Body of pancreas (tissue), 4 donors: ENCODE measurements at places on chromosomes 7 and 10. TPM values are rescaled to one million over a fixed set of nuclear protein-coding genes. Genes with fewer than 3 reads are reported as not detected.

CPED1 gene
- 5.3 TPM for total RNA-seq

DNA sequence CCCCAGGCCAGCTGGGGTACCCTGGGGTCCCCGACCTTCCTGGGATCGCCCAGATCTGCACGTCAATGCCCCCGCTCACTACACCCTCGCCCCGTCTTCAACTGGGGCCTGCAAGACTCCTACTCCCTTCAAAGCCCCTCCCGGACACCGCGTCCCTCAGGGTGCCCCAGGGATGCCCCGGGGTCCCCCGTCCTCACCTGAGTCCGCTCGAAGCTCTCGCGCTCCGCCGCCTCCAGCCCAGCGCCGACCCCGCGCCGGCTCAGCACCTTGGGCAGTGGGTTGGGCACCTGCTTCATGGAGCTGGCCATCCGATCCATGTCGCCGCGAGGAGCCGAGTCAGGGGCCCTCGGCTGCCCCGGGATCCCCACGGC is at the start of gene HIP1:
HIP1 (minus strand) TSS at position 338 of the 371 bp plus-strand sequence; CDS start at position 317, 21 bp downstream.
- DNase-seq = no peak

DNA sequence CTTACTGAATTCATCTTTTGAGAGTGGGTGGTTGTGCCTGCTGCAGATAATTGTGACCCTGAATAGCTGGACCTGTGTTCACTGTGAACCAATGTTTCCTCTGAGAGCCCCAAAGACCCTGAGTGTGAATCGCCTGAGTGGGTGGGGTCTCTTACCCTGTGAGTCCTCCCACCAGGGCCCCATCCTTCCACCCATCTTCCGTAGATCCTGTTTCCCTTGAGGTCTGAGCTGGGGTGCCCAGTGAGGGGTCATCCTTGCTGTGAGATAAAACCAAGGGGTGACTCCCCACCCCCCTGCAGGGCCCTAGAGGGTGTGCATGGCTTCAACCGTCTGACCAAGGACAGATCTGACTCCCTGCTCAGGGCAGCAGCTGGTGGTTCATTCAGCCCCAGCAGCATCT is 78.0 kb upstream of the ZNF479 start:
- no peak for DNase-seq

DNA sequence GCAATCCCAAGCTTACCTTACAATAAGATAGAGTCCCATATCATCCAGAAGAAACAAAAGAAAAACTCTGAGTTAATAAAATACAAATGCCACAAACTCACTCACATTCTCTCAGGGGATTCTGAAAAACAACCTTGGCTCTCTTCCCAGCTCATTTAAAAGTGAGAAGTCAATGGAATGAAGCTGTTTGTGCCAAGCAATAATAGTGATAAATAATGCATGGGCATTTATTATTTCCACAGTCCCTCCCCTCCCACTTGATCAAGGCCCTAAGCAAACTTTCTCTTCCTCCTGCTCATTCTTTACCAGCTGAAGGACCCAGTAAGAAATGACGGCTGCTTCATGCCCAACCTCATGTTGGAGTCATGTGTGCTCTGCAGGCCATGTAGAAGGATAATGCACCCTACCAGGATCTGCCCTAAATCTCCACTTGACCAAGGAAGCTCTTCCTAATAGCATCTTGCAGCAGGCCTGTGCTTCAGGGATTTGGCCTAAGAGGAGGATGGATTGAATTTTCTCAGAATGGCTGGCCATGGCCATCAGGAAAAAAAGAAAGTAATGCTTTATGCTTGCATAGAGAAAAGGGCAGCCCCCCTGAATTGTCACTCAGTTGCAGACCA is 451.3 kb downstream of the GPAM start:
- DNase-seq = no peak

GRCh38 chr7:142228537-142229104 is 29.2 kb downstream of the PRSS58 start:
- no peak for DNase-seq

HMX3 gene
- not detected for total RNA-seq

DNA sequence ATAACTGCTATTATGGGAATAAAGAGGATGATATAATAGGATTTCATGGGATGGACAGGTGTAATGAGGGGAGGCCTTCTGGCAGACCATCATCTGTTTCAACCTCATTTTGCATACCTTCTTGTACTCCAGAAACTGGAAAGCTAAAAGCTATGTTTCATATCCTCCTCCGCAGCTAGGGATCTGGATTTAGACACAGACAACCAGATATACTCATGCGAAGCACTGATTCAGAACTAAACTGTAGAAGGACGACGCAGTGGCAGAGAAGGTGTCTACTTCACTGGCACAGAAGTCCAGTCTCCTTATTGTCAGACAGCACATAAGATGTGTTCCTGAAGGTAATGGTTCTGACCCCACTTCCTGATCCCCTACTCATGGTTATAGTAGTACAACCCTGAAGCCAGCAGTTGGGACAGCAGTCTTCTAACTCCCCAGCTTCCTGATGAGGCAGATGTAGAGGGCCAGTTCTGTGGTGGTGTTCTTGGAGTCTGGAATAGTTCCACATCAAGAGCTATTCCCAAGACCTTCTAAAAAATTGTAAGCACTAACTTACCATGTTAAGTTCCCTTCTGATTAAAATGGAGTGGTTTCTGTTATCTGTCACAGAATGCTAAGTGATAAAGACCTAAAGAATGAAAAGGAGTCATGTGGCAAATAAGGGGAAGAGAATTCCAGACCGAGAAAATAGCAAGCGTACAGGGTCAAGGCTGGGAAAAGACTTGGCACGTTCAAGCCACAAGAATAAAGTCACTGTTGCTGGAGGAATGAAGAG is 550.3 kb downstream of the GRM8 start:
- DNase-seq = no peak

GRCh38 chr7:33053721-33054120 is 8.9 kb downstream of the NT5C3A start:
- DNase-seq = no peak

C10orf62 gene
- total RNA-seq = 1.3 TPM
